Effector memory CD8-positive, alpha-beta T cell (primary cell): ENCODE measurements at places on chromosomes 2 and 18.
A peak's percentile ranks its signal among the peaks of the same experiment; 100 is the strongest.

GRCh38 chr2:135637456-135638087 lies 104.1 kb upstream of the UBXN4 start:
- DNase-seq: no peak

GRCh38 chr2:196500686-196501431 lies 138.7 kb upstream of the CCDC150 start:
- no peak for DNase-seq

DNA sequence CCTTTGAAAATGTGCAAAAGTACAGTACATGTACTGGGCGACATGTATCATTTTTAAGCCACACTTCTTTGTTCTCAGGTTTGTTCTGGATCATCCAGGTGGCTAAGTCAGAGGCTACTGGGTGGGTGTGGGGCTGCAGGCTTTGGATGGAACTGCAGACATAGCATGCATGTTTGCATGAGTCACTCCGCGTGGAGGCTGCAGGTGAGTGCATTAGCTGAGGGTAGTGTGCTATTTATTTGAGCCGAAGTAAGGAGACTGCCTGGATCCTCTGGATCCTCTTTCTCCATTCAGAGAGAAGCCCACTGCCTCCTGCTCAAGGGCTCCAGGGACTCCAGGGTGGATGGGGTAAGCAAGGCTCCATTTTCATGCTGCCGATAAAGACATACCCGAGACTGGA lies 9.4 kb upstream of the NEURL3 start:
- no peak for DNase-seq

DNA sequence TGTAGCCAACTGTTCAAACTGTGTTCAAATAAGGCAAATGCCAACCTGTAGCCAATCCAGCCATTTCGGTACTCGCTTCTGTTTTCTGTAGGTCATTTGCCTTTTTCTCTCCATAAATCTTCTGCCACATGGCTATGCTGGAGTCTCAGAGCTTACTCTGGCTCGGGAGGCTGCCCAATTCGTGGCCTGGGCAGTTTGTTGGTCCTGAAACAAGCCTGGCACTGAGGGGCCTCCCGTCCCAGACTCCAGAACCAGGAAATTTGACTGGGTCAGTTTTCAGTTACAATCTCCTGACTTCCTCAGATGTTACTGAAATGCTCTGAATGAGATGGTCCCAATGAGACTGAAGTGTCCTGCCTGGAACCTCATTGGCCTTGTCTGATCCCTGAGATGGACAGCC lies 120.8 kb upstream of the NPAS2 start:
- no peak for DNase-seq

DNA sequence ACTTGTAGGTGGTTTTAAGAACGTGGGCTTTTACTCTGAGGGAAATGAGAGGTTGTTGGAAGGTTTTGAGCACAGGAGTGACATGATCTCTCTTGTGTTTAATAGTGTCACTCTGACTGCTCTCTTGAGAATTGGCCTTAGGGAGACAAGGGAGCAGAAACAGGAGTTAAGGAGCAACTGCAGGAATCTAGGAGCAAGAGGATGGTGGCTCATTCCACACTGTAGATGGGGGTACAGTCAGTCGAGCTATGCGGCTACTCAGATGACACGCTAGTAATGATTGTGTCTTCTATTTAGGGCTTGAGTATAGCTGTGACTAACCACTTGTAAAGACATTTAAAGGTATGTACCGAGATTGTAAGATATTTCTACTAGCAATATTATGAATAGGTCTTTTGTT lies 87.4 kb downstream of the RPRM start:
- no peak for DNase-seq

DNA sequence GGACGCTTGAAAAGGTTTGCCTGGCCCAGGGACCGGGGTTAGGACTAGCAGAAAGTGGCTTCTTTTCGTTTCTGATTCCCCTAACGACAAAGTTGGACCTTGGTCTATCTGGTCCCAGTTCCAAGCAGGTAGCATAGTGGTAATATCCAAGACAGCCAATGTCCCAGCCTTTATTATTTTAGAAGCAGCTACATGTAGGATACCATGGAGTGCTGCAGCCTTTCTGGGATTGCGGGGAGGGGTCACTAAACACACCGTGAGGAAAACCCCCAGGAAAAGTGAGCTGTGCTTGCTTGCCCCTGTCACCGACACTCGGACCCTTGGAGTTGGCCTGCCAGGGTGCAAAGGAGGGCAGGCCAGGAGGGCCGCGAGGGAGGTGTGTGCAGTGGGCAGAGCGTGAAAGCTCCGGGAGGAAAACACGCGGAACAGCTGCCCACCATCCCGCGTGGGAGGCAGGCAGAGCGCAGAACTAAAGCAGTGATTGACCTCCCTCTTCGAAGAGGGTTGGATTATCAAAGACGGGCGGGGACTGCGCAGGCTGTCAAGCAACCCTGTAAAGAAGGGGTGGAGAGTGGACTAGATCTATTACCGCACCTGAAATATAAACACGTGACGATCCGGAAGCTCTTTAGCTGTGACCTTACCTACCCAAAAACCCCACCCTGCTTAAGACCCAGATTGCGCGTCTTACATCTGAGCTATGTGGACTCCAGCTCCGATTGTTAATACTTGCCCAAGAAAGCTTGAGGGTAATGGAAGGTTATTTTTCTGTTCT lies 624 bp upstream of the MAP4K3 start:
- DNase-seq: peak; percentile 2

DNA sequence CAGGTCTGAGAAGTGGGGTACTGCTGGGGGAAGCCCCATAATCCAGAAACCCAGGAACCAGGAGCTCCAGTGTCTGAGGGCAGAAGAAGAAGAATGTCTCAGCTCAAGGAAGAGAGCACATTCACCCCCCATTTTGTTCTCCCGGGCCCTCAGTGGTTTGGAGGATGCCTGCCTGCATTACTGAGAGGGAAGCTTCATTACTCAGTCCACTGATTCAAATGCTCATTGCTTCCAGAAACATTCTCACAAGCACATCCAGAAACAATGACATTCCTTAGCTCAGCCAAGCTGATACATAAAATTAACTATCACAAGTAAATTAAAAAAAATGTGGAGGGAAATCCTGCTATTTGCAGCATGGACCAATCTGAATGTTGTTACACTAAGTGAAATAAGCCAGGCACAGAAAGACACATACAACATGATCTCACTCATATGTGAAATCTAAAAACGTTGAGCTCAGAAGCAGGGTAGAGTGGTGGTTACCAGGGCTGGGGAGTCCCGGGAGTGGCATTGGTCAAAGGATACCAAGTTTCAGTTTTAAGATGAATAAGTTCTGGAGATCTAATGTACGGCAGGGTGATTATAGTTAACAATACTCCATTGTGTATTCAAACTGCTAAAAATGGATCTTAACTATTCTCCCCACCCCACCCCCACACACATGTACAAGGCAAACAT lies 459.3 kb downstream of the GALR1 start:
- DNase-seq: no peak

DNA sequence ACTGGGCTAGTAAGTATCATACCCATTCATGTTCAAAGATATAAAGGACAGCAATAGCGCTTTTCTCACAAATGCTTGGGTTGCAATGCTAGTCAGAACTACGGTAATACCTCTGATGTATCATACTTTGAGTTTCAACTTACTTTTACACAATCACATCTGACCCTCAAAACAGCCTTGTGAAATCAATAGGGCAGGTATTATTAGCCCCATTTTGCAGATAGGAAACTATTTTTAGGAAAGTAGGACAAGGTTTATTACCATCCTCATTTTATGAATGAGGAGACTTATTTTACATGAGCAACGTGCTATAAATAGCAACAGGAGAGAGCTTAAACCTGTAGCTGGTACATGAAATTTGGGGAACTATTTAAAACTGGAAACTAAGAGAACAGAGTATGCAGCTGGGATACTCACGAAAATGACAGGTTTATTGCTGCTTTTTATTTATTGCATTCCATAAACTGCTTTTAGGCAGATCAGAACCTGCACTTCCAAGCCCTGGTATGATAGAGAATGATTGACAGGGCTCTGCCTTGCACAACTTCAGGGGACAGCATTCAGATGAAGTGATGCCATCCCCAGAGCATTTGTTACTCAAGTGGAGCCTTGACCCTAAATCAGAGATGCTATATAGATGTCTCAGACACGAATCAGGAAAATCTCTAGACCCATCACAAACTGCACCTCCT lies 42.4 kb upstream of the PPM1B start:
- DNase-seq: no peak

DNA sequence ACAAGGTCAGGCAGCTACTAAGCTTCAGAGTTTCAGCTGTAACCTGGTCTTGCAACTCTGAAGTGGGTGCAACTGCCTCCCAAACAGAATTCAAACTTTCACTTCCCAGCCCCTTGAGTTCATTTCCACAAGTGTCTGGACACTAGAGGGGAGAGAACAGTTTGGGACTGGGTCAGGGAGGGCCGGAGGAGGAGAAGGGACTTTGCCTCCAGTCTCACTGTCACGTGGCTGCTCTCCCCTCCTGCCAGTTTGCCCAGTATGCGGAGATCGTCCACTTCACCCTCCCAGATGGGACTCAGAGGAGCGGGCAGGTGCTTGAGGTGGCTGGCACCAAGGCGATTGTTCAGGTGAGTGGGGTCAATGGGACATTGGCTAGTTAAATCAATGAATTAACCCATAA lies 20.6 kb upstream of the ANKRD53 start:
- no peak for DNase-seq

DNA sequence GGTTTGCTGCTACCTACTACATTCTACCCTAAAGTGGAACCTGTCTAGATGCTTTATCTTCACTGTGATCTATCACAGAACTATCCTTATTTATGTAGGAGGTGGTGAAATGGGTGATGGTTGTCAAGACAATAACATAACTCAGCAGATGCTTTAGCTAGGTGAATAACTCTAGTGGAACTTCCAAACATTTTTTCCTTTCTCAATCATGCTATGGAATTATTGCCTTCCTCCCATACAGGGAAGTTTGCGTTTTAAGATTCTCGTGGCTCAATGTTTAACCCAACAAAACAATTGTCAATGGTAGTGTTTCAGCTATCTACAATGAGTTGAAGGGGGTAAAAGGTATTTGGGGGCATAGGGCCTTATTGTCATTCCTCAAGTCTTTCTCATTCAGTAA lies 82.6 kb upstream of the GLI2 start:
- DNase-seq: no peak

GRCh38 chr2:226962176-226962773 lies 126.4 kb downstream of the RHBDD1 start:
- no peak for DNase-seq

GRCh38 chr2:59947917-59948541 lies 605.4 kb downstream of the BCL11A start:
- no peak for DNase-seq

- DNase-seq: peak; percentile 71
These were observed 572 bp downstream of the RPS27A start for GRCh38 chr2:55232863-55233657.

GRCh38 chr2:219634951-219635751 lies 7.7 kb downstream of the SLC4A3 start:
- DNase-seq: no peak

- no peak for DNase-seq
These were observed 12.2 kb downstream of the SESTD1 start for GRCh38 chr2:179252423-179252822.

DNA sequence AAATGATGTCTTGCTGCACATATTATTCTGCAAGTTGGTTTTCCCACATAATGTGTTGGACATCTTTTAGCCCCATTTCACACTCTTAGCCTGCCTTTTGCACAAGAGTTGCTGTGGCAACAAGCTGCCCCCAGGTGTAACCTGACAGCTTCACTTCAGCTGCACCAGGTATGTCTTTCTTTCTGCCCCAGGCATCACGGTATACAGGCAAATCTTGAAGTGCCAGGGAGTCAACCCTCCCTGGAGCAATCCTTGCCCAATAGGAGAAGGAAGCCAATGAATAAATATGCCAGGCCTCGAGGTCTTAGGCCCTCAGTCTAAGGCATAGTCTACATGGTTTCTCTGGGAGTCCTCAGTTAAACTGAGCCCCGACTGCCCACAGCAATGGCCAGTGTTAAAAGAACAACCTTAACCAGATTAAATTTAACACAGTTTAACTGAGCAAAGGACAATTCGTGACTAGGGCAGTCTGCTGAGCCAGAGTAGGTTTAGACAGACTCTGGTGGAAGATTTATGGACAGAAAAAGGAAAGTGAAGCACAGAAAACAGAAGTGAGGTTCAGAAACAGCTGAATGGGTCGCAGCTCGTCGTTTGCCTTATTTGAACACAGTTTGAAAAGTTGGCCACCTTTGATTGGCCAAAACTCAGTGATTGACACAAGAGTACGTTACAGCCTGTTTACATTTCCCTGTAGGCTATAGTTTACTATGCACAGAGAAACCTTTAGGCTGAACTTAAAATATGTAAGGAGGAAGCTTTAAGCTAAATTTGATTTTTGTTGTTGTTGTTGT lies 32.0 kb upstream of the C1QL2 start:
- DNase-seq: no peak

DNA sequence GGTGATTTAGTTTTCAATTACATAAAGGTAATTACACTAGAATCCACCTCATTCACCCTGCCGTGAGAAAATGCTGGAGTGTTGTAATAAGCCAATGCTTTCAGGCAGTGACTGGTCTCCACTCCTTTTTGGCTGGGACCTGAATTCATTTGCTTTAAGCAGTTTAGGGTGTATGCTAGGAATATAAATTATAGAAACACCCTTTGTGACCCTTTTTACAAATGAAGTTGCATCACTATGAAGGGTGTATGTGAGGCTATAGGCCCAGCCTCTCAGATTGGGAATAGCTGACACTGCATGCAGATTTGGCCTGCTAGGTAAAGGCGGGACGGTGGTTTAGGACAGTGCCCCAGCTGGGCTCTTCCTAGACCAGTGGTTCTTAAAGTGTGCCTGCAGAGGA lies 50.8 kb upstream of the NFE2L2 start:
- no peak for DNase-seq

GRCh38 chr18:36112302-36112701 lies 16.8 kb downstream of the SLC39A6 start:
- no peak for DNase-seq

- DNase-seq: no peak
These were observed 176.6 kb downstream of the EN1 start for GRCh38 chr2:118670838-118671237.

- DNase-seq: no peak
These were observed 18.3 kb upstream of the RPL31 start for GRCh38 chr2:100983684-100984310.

DNA sequence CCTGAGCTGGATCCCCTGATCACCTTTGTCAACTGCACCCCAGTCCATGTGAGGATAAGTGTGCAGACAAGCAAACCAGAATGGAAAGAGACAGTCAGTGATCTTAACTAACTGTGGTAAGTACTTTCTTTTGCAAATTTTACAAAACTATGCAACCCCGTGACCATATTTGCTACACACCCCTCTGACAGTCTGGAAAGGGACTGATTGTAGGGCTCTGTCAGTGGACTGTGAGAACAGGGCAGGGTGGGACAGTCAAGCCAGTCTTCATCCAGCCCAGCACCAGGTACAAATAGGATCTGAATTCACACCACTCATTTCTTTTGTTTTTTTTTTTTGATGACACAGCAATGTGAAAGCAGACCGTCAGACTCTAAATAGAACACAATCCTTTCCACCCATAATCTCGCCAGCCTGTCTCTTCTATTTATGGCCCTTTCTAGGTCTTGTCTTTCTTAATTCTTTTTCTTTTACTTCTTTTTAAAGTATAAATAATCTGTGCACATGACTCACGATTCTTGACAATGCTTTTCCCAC lies 165.6 kb downstream of the ARL6IP6 start:
- no peak for DNase-seq
